Spinal cord (tissue), 10 donors: ENCODE measurements at places on chromosomes 6 and 20. TPM values are rescaled to one million over a fixed set of nuclear protein-coding genes. Genes with fewer than 3 reads are reported as not detected.

DNA sequence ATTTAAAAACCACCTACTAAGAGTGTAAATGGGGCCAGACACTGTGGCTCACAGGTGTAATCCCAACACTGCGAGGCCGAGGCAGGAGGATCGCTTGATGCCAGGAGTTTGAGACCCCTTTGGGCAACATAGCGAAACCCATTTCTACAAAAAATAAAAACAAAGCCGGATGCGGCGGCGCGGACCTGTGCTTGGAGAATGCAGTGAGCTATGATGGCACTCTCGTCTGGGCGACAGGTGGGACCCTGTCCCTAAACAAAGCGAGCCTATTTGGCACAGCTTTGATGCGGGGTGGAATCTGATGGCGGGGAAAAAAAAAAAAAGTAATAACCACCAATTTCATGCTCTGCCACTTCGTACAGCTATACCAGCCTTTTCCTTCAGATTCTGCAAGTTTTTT is 1.1 kb downstream of the TCP1 start:
- no peaks in the 10 kb centered on the region for H3K27me3 ChIP-seq
- DNase-seq, result no peak
- no peak overlapping the region for H3K27ac ChIP-seq
- H3K4me3 ChIP-seq, result peak overlapping the region; percentile 70
- H3K36me3 ChIP-seq, result peaks cover 19% of the 10 kb centered on the region

GRCh38 chr20:16498526-16499253 is 74.6 kb downstream of the KIF16B start:
- no peaks in the 10 kb centered on the region for H3K36me3 ChIP-seq
- H3K27me3 ChIP-seq, result no peaks in the 10 kb centered on the region
- H3K4me3 ChIP-seq, result no peak overlapping the region
- H3K4me1 ChIP-seq, result no peaks in the 10 kb centered on the region

- no peak for DNase-seq
- peaks cover 60% of the 10 kb centered on the region for H3K4me1 ChIP-seq
- no peak overlapping the region for H3K27ac ChIP-seq
- no peaks in the 10 kb centered on the region for H3K27me3 ChIP-seq
- H3K36me3 ChIP-seq, result peaks cover 83% of the 10 kb centered on the region
These were observed 14.2 kb downstream of the LEMD2 start for GRCh38 chr6:33774774-33775173.

DNA sequence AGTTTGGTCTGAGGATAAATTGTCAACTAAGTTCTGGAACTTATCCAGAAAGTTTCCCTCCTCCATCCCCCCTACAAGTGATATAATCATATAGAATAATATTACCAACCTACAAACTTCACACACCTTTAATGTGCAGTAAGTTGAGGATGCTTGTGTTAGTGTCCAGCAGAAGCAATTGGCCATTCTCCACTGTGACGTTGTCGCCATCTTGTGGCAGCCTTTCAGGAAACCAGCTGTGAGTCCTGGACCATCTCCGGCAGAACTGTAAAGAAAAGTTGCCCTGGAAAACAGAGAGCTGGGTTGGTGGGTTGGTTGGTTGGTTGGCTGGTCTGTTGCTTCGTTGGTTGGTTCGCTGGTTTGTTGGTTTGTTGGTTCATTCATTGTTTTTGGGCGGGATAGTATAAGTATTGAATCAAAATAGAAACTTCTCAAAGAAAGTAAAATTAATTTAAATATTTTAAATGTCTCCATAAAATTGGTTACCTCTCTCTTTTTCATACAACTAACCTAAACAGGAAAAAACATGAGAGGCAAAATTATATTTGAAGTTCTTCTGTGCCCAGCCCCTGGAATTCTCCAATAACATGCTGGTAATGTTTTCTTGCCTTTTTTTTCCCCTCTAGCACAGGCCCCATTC is 127.5 kb downstream of the PKHD1 start:
- no peak overlapping the region for H3K4me3 ChIP-seq
- peaks cover 3% of the 10 kb centered on the region for H3K27me3 ChIP-seq
- DNase-seq, result peak; percentile 81
- no peaks in the 10 kb centered on the region for H3K36me3 ChIP-seq

DNA sequence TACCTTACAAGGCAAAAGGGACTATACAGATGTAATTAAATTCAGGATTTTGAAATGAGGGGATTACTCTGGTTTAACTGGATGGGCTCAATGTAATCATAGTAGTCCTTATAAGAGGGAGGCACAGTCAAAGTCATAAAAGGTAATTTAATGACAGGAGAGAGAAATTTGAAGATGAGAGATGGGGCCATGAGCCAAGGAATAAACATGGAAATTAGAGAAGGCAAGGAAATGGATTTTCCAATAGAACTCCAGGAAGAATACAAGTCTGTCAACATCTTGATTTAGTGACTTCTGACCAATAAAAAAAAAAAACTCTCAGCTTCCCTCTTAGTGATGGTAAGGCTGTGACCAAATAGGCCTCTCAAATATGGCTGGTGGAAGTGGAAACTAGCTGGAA is 101.9 kb upstream of the BEND3 start:
- H3K27me3 ChIP-seq, result no peaks in the 10 kb centered on the region
- no peak overlapping the region for H3K27ac ChIP-seq
- DNase-seq, result no peak
- no peaks in the 10 kb centered on the region for H3K36me3 ChIP-seq
- H3K4me3 ChIP-seq, result no peak overlapping the region

GRCh38 chr6:37794825-37795224 is 24.7 kb upstream of the ZFAND3 start:
- DNase-seq, result no peak
- H3K27ac ChIP-seq, result no peak overlapping the region
- no peaks in the 10 kb centered on the region for H3K36me3 ChIP-seq
- no peaks in the 10 kb centered on the region for H3K27me3 ChIP-seq
- H3K4me1 ChIP-seq, result peaks cover 10% of the 10 kb centered on the region

The CNPY3 gene
- total RNA-seq, result 35.3 TPM

DNA sequence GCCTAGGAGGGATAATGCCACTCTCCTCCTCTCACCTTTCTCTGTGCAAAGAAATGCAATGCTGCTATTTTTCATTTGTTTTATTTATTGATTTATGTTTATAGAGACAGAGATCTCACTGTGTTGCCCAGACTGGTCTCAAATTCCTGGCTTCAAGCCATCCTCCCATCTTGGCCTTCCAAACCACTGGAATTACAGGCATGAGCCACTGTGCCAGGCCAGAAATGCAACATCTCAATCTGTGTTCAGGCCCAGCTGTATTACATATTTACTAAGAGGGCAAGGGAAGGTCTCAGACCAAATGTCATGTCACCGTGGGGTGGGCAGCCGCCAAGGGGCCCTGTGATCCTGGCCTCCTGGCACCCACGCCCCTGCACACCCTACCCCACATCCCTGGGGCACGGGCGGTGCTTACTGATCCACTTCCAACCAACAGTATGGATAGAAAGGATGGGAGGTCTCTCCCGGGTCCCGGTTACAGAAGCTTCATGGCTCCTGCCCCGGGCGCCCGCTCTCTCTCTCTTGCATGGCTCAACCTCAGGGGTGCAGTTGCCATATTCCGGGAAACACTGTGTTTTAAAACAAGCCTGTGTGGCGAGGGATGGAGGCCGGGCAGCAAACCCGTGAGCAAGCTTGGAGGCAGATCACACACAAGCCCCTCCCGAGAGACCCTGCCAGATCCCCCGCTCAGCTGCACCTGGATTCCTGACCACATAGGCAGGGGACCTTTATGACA is 111.8 kb downstream of the AGPAT4 start:
- peaks cover 49% of the 10 kb centered on the region for H3K36me3 ChIP-seq
- no peak overlapping the region for H3K4me3 ChIP-seq
- peaks cover 27% of the 10 kb centered on the region for H3K4me1 ChIP-seq

- H3K27me3 ChIP-seq, result no peaks in the 10 kb centered on the region
- peak overlapping the region; percentile 84 for H3K4me3 ChIP-seq
- H3K4me1 ChIP-seq, result peaks cover 38% of the 10 kb centered on the region
- H3K36me3 ChIP-seq, result peaks cover 49% of the 10 kb centered on the region
- DNase-seq, result no peak
These were observed 509 bp upstream of the TPD52L2 start for GRCh38 chr20:63864545-63864977.

The BPIFB1 gene
- total RNA-seq, result not detected

The PRPH2 gene
- total RNA-seq, result 9.0 TPM

DNA sequence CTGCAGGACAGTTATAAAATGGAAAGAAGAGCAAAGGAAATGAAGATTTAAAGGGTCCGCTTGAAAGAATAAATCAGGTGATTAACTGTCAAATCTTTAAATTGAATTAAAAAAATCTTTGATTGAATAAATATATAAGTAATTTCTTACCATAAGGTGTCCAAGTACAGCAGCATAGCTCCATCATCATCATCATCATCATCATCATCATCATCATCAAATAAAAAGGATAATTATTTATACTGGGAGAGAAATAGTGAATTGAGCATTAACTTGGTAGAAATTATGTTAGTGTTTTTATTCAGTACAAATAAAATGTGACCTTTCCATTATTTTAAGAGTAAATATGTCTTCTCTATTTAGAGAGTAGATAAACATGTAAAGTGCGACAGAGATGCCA is 745.6 kb upstream of the MARCKS start:
- DNase-seq, result no peak
- H3K27me3 ChIP-seq, result no peaks in the 10 kb centered on the region

The GGTLC1 gene
- total RNA-seq, result not detected

The LAMA5 gene
- total RNA-seq, result 51.1 TPM

GRCh38 chr20:17843246-17844132 is 125.1 kb downstream of the SNX5 start:
- no peak for DNase-seq
- H3K36me3 ChIP-seq, result no peaks in the 10 kb centered on the region
- no peak overlapping the region for H3K4me3 ChIP-seq

The LAMA4 gene
- total RNA-seq, result 317 TPM

DNA sequence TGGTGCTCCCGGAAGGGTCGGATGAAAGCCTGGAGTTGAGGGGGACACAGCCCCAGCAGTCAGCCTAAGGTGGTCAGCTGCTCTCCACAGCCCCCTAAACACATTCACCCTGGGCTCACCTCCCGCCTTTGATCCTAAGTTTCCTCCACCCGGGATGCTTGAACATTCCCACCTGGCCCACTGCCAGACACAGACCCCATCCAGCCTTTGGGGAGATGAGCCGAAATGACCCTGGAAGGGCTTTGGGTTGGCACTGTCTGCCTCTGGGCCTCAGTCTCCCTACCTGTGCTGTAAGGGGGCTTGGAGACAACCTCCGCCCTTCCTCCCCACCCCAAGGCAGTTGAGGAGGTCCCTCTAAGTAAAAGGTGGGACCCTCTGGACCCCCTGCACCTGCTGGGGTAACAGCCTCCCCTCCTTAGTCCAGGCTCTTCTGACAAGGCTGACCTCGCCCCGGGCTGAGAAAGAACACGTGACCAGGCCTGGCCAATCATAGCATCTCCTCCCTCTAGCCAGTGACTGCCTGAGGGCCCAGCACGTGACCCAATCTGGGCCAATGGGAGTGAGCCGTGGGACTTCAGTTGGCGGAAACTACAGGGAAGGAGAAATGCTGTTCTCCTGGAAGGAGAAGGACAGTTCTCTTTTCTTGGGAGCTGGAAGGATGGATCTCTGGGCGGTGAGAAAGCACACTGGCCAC is 16.9 kb upstream of the UBE2V1 start:
- H3K4me1 ChIP-seq, result peaks cover 4% of the 10 kb centered on the region
- no peak overlapping the region for H3K4me3 ChIP-seq
- no peak for DNase-seq
- H3K27me3 ChIP-seq, result no peaks in the 10 kb centered on the region

GRCh38 chr20:13238001-13238653 is 17.1 kb downstream of the ISM1 start:
- H3K27ac ChIP-seq, result no peak overlapping the region
- no peaks in the 10 kb centered on the region for H3K4me1 ChIP-seq
- H3K4me3 ChIP-seq, result no peak overlapping the region

- H3K36me3 ChIP-seq, result no peaks in the 10 kb centered on the region
- peak overlapping the region; percentile 8 for H3K27ac ChIP-seq
- H3K27me3 ChIP-seq, result no peaks in the 10 kb centered on the region
- no peak overlapping the region for H3K4me3 ChIP-seq
These were observed 47.3 kb upstream of the SASH1 start for GRCh38 chr6:148295261-148295887.

The ANKRD66 gene
- 0.69 TPM for total RNA-seq

The MROH8 gene
- 4.8 TPM for total RNA-seq

The COL19A1 gene
- 6.7 TPM for total RNA-seq

DNA sequence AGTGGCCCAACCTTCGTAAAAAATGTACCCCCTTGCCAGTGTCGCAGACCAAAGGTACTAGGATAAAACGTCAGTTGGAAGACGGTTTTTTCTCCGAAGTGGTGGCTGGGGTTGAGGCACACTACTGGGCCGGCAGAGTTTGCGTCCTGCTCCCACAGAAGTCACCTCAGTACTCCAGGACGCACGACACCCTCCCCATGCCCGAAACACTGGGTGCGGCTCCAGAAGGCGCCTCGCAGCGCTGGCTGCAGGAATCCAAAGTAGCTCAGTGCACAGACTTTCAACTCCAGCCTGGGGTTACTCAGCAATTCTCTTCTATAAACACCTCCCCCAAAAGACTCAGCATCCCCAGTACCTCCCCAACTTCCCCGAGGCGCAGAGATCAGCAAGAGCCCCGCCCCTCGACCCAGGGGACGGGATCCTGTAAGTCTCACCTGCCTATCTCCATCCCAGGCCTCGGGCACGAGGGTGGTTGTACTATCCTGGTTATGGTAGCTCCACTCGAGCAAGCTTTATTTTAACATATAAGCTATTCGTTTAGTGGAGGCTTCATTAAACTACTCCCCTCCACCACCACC is 88.2 kb downstream of the ZFP64 start:
- no peak overlapping the region for H3K27ac ChIP-seq
- DNase-seq, result no peak
- H3K4me3 ChIP-seq, result peak overlapping the region; percentile 31
- no peaks in the 10 kb centered on the region for H3K36me3 ChIP-seq
- H3K4me1 ChIP-seq, result peaks cover 32% of the 10 kb centered on the region

GRCh38 chr6:11553824-11554223 is 16.3 kb downstream of the TMEM170B start:
- H3K4me3 ChIP-seq, result no peak overlapping the region
- H3K27me3 ChIP-seq, result no peaks in the 10 kb centered on the region
- H3K27ac ChIP-seq, result no peak overlapping the region
- no peak for DNase-seq
- H3K4me1 ChIP-seq, result no peaks in the 10 kb centered on the region

DNA sequence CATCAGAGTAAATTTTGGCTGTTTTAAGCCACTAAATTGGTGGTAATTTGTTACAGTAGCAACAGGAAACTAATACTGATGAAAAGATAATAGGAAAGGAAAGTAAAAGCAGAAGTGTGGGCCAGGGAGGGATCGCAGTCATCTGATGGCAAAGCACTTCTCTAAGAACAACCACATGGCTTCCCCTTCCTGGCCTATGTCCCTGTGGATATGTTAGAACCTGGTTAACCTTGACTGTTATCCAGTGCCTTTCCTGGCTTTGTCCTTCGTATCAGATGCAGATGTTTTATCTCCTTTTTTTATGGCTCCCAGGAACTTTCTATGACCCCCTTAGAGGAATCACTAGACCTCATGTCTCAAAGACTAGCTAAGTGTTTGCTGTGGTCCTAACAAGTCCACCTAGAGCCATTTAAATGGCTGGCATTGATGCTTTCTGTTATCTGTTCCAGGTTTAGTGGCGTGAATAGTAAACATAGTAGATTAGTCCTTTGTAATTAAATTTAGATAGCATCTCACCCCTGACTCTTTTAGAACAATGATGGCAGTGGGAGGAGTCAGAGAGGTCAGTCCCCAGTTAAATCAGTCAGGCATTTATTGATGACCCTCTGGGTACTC is 79.2 kb upstream of the PHACTR2 start:
- H3K4me1 ChIP-seq, result no peaks in the 10 kb centered on the region
- H3K4me3 ChIP-seq, result no peak overlapping the region
- H3K27me3 ChIP-seq, result no peaks in the 10 kb centered on the region
- H3K36me3 ChIP-seq, result no peaks in the 10 kb centered on the region
- no peak overlapping the region for H3K27ac ChIP-seq
- DNase-seq, result no peak

GRCh38 chr6:138666636-138667035 is 106.9 kb upstream of the CCDC28A start:
- no peaks in the 10 kb centered on the region for H3K36me3 ChIP-seq
- H3K4me1 ChIP-seq, result no peaks in the 10 kb centered on the region
- DNase-seq, result no peak
- H3K27me3 ChIP-seq, result no peaks in the 10 kb centered on the region
- H3K4me3 ChIP-seq, result no peak overlapping the region
- H3K27ac ChIP-seq, result no peak overlapping the region
